ENCODE measurements at places on chromosomes 5 and 9.

DNA sequence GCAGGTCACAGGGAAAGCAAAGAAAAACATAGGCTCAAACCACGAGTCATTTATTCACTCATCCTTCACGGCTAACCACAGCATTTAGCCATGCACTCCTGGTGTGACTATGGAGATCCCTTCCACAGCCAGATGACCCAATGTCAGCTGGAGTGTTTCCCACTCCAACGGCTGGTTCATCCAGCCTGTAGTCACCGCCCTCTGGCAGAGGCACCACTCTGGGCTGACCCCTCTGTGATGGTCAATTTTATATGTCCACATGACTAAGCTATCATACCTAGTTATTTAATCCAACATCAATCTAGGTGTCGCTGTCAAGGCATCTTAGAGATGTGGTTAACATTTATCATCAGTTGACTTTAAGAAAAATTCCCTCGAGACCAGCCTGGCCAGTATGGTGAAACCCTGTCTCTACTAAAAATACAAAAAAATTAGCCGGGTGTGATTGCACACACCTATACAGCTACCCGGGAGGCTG lies 9.5 kb upstream of the PHF19 start:
- no peak for DNase-seq

- no peak for DNase-seq
These were observed 6.4 kb upstream of the SNX30 start for GRCh38 chr9:112744177-112744576.

GRCh38 chr5:171242521-171242920 lies 66.5 kb upstream of the TLX3 start:
- no peak for DNase-seq

- DNase-seq = no peak
These were observed 163.2 kb upstream of the S1PR3 start for GRCh38 chr9:88828018-88828417.

GRCh38 chr5:120640778-120641177 lies 176.7 kb downstream of the PRR16 start:
- DNase-seq = no peak

GRCh38 chr9:134268747-134269146 lies 57.5 kb upstream of the RXRA start:
- DNase-seq = no peak

- no peak for DNase-seq
These were observed 949 bp downstream of the SERINC5 start for GRCh38 chr5:80254767-80255430.

DNA sequence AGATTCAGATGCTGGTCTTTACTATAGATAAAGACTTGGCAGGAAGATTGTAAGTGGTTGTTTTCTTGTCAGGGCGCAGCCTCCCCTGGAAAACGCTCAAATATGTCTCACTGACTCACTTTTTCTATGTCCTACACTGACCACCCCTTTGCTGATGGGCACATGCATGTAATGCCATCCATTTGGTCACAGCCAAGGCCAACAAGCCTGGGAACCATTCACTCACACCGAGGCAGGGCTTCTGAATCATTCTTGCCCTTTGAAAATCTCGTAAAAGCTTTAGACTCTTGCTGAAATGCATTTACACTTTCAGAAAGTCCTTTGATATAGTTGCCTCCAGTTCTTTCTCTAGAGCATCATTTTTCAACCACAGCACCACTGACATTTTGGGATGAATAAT lies 249.4 kb downstream of the ACTL7B start:
- no peak for DNase-seq

GRCh38 chr9:91331849-91332248 lies 29.9 kb downstream of the AUH start:
- no peak for DNase-seq

DNA sequence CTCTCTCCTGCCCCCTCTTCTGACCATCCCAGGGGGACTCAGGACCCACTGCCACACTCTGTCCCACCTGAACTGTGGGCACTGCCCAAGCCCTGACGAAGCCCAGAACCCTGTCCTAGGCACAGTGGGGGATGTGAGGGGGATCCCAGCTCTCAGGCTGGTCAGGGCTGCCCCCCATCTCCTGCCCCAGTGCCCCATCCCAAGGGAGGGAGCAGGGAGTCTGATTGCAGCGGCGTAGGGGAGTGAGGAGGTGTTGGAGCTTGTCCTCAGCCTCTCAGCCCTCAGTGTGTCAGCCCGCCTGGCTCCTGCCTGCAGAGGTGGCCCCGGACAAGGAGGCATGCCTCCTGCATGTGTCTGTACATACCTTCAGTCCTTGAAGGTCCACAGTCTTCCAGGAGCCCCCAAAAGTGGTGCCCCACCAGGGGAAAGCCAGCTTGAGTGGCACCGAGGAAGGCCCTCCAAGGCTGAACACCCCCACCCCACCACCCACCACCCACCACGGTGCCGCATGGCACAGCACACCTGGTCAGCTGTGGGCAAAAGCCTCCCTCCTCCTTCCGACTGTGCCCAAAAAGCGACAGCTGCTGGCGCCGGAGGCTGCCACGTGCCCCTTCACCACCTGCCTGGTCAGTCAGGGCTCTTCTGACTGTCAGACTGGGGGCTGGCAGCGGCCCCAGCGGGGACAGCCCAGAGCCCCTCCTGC lies 930 bp downstream of the SARDH start:
- DNase-seq = no peak

DNA sequence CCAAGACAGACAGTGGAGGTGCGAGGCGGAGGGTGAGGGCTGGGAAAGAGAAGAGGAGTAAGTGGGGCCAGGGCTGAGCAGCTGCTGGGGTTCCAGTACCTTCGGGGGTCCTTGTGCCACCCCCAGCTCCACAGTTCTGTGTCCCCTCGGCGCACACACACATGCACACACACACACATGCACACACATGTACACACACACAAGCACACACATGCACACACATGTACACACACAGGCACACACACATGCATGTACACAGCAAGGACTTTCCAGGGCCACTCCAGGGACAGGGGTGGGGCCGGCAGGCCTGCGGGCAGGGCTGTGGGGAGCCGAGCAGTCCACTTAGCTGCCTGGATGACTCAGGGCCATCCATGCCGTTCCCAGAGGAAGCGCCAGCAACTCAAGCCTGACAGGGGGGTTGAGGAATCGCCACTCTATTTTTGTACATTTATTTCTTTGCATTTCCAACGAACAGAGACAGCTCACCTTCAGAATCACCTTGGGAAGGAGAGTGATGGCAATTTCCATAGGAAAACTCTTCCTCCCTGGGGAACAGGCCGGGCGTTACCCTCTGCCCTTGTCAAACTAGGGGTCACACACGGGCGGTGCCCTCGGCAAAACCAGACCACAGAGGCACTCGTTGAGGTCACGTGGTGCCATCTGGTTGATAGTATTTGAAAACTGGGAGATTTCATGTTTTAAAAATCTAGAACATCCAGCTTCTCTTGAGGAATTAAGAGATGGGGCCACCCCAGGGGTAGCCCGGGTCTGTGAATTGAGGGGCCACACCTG lies 135.7 kb downstream of the ADAMTS2 start:
- no peak for DNase-seq

GRCh38 chr5:2761921-2762488 lies 10.5 kb upstream of the IRX2 start:
- DNase-seq = no peak

DNA sequence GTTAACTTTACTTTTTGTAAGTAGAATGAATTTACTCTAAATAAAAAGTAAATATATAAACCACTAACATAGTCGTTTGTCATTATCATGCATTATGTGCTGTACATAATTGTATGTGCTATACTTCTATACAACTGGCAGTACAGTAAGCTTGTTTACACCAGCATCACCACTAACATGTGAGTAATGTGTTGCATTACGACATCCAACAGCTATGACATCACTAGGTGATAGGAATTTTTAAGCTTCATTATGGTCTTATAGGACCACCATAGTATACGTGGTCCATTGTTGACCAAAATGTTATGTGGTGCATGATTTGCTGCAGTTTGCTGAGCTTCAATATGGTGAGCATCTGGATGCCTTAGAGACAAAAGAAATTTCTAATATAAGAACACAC lies 819.1 kb upstream of the GRAMD2B start:
- DNase-seq = no peak

DNA sequence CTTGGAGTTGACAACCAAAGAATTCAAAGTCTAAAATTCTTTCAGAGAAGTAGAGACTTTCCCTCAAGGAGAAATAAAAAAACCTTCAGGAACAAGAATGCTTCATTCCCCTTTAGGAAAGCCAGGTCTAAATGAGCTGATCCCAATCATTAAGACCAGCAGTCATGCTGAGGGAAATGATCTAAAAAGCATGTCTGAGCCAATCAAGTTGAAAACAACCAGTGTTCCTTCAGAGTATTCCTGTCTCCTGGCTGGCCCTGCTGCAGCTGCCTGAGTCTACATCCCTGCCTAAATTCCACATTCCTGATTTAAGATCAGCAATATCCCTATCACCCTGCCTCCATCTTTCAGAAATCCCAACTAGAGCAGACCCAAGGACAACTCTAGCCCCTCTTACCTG lies 244.5 kb downstream of the PLK2 start:
- DNase-seq = no peak
